ENCODE measurements at places on chromosomes 5 and 9.
A peak's percentile ranks its signal among the peaks of the same experiment; 100 is the strongest.

DNA sequence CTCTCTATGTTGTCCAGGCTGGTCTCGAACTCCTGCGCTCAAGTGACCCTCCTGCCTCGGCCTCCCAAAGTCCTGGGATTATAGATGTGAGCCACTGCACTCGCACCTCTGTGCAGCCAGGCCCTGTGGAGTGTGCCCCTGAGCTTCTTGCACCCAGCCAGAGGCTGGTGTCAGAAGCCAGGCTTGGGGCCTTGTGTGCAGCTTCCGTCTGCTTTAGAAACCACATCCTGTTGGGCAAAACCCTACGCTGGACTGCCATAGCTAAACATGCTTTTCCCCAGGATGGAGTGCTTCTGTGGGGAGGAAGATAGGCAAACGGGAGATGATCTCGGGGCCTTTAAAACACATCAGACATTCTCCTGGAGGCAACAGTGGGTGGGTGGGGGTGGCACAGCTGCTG, 40.1 kb downstream of the PRRT1B start:
- peak; percentile 61 for DNase-seq

- no peak for DNase-seq
Measured at GRCh38 chr5:14197056-14197455, 53.9 kb downstream of the TRIO start.

GRCh38 chr5:15929611-15930263, 249.9 kb downstream of the MARCHF11 start:
- DNase-seq: no peak

- DNase-seq: no peak
Measured at GRCh38 chr5:2588850-2589501, 162.5 kb downstream of the IRX2 start.

- DNase-seq: no peak
Measured at GRCh38 chr5:120678279-120678678, 214.2 kb downstream of the PRR16 start.
